GM23338 (cell line): ENCODE measurements at places on chromosomes 1 and 21.

- DNase-seq = no peak
These were observed 149.4 kb downstream of the PCP4 start for GRCh38 chr21:40016667-40017066.

- no peak for DNase-seq
These were observed 26.9 kb upstream of the GPR88 start for GRCh38 chr1:100511058-100511457.

- no peak for DNase-seq
These were observed 192.2 kb downstream of the ROR1 start for GRCh38 chr1:63966016-63966415.

- DNase-seq = peak; percentile 47
These were observed 561 bp downstream of the OLFM3 start for GRCh38 chr1:101995984-101996745.

DNA sequence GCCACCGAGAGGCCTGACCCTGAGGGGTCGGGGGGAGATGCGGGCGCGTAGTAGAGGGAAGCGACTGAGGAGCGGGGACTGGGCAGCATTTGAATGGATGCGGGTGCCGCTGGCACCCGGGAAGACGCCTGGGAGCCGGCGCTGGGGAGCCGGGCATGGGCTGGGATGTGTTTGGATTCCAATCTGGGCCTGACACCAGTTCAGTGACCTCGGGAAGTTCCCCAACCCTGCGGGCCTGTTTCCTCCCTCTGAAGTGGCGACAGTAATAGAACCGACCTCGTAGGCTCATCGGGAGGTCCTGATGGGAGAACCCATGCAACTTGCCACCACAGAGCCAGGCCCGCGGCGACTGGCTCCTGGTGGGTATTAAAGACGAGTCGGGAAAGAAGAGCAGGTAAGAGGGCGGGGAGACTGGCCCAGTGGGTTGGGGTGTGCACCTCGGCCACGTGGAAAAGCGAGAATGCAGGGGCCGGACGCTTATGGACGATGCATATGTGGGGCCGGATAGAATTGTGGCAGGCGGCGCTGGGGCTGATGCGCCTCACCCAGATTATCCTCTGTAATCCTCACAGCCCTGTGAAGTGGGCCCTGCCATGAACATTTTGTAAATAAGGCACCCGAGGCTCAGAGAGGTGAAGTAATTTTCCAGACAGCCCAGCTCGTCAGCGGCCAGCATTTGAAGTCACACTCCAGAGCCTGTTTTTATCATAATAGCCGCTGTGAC lies 105.8 kb downstream of the SLC16A1 start:
- DNase-seq = peak; percentile 65
